ENCODE measurements at places on chromosomes 3 and 15.

DNA sequence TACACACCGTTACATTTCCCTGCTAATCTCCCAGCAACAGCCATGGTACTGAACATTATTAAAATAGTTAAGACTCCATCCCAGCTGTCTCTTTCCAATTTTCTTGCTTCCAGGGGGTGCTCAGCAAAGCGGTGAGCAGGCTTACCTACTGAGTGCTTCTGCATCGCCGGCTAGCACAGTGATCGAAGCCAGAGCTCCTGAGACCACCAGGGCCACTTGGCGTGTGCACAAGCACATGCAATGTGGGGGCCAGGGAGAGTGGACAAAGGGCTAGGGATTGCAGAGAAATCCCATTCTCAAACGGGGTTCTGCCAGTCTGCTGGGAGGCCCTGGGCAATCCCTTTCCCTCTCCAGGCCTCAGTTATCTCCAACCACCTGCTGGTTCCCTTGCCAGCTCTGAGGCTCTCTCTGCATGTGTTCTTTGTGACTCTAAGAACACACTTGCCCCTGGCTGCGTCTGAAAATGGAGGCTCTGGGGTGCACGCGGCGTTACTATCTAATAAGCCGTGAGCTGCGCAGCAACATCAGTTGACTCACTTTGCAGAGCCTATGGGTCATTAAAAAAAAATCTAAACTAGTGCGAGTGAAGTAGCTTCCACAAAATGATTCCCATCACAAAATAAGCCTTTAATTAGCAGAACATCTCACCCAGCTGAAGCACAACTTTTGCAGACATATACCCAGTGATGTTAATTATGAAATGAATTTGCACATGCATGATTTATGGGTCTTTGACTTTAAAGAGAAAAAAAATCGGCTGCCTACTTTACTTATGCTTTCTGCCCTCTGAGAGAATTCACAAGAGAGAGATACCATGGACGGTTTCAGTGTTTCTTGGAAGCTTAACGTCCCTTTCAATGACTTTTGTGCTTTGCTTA, 271.5 kb downstream of the TLE3 start:
- DNase-seq: no peak

DNA sequence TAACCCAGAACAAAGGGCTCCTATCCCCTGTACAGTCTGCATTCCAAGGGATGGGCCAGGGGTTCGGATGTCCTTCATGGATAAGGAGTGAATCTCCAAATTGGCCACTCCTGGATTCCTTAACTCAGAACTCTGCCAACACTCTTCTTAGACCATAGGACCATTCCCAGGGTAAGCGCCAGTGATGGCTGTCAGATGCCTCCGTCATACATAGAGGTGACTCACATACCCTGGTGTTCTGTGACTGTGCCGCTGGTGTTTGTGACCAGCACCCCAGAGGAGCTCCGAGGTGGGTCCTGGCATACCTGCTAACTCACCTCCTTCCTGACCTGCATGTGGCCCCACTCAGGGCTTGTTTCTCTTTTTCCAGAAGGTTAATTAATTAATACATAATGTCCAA, 134.7 kb downstream of the KLF13 start:
- DNase-seq: no peak

- no peak for DNase-seq
Observed at GRCh38 chr3:177495566-177495965, 298.3 kb upstream of the TBL1XR1 start.

DNA sequence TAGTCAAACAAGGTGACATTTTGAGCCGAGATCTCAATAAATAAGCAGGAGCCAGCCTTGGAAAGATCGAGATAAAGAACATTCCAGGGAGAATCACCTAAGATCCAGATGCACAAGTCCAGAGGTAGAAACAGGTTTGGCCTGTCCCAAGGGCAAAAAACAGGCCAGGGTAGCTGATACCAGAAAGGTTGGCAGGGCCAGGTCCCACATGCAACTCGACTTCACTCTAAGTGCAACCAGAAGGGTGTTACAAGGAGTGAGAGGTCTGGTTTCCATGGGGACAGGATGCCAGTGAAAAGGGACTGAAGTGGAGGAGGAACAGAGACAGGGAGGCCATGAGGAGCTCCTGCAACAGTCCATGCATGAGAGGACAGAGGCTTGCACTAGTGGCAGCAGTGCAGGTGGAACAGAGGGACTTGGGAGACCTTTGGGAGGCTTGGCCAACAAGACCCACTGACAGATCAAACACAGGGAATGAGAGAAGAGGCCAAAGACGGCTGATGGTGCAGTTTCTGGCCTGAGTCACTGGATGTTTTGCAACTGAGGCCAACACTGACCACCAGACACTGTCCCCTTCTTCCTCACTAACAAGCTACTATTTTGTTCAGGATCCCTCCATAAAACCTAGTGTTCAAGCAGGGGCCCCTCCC, 5.2 kb downstream of the TPRA1 start:
- no peak for DNase-seq

GRCh38 chr3:124851136-124851535, 36.0 kb downstream of the ITGB5 start:
- DNase-seq: no peak

- no peak for DNase-seq
Observed at GRCh38 chr3:188316723-188317070, 162.7 kb downstream of the LPP start.

- DNase-seq: no peak
Observed at GRCh38 chr3:117746066-117746465, 1036.5 kb downstream of the TUSC7 start.

- no peak for DNase-seq
Observed at GRCh38 chr3:14344351-14344750, 58.1 kb upstream of the SLC6A6 start.

GRCh38 chr15:96416218-96416933, 85.9 kb downstream of the NR2F2 start:
- no peak for DNase-seq

- DNase-seq: no peak
Observed at GRCh38 chr15:77186594-77187011, 115.7 kb upstream of the TSPAN3 start.

DNA sequence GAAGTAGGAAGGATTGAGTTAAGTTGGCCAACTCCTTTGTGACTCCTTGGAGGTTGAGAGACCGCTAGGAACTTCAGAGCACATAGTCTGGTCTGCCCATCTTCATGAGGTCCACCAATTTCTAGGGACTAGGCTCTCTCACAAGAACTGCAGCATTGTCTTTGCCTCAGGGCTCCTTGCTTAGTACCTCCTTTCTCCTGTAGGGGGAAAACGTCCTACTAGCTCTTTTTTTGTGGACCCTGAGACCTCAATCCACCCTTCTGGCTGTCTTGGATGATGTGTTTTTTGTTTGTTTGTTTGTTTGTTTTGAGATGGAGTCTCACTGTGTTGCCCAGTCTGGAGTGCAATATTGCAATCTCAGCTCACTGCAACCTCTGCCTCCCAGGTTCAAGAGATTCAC, 21.6 kb downstream of the REC114 start:
- DNase-seq: no peak

GRCh38 chr3:194773771-194774455, 88.2 kb downstream of the FAM43A start:
- no peak for DNase-seq

DNA sequence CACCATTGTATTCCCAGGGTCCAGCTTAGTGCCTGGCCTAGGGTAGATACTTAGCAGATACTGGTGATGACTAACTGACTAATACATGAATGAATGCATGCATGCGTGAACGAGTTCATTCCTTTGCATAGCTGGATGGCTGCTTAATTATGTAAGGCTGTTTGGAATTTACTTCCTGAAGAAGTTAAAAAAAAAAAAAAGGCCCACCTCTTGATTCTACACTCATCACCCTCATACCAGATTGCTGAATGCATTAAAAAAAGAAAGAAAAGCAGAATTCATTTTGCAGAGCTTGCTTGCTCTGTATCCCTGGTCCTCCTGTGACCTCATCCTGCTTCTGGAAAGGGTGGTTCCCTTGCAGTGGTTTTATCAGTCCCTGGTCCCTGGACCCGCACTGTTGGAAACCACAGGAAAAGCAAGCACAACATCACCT, 277.6 kb upstream of the CFAP20DC start:
- DNase-seq: no peak

GRCh38 chr15:89486726-89487050, 9.7 kb downstream of the RHCG start:
- DNase-seq: no peak

DNA sequence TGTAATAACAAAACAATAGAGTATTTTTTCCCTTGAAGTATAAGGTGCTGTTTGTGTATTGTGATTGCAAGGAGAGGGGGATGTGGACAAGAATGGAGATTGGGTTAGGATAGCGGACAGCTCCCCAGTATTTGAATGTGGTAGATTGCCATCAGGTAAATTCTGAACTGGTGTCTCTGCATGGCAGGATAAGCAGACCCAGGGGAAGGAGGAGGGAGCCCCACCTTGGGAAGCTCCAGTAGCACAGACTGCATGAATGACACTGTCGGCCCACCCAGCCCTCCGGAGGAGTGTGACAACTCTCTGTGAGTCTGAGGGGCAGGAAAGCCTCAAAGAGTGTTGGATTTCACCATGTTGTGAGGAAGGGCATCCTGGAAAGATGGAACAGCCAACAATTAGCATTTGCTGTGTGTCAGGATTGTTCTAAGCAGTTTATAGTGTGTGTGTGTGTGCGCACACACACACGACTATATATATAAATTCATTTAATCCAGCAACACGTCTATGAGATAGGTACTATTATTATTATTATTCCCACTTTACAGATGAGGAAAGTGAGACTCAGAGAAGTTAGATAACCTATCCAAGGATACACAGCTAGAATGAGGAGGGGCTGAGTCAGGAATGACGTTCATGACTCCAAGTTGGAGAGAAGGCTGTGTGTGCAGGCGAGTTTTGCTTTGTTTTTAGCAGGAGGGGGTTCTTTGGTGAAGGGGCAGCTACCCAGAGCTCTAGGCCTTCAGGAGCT, 63.4 kb upstream of the LCTL start:
- no peak for DNase-seq

GRCh38 chr3:161272524-161272923, 51.4 kb downstream of the NMD3 start:
- no peak for DNase-seq

- DNase-seq: no peak
Observed at GRCh38 chr15:86213420-86213819, 133.7 kb downstream of the AGBL1 start.

DNA sequence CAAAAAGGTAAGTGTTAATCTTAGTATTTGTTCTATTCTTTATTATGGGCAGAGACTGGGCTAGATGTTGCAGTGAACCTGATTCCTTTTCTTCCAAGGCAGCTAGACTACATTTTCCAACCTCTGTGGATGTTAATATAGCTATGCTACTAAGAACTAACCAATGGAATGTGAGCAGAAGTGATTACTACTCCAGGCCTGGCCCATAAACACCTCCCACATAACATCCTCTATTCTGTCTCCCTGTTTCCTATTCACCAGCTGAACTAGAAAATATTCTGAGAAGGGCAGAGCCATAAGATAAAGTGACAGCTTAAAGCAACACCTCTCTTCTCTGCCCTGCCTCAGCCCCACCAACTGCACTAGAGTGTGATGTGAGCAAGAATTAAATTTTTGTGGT, 29.4 kb downstream of the CD200R1L start:
- DNase-seq: no peak

GRCh38 chr3:12875857-12876836, 34.8 kb upstream of the RPL32 start:
- DNase-seq: no peak

GRCh38 chr3:122548076-122548475, 16.0 kb downstream of the PARP9 start:
- no peak for DNase-seq

DNA sequence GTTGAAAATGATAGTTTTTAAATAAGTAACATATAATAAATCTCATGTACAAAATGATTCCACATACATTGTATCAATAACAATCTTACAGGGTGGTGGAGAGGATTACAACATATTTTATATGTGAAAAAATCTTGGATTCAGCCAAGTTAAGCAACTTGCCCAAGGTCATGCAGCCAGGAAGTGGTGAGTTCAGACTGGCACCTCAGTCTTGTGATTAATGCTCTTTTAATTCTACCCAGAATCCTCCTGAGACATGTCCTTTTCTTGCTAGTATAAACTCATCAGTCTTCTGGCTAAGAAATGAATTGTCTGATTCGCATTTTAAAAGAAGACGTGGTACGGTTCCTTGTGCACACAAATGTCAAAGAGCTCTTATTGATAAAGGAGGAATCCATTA, 4.5 kb upstream of the MYRIP start:
- DNase-seq: no peak

DNA sequence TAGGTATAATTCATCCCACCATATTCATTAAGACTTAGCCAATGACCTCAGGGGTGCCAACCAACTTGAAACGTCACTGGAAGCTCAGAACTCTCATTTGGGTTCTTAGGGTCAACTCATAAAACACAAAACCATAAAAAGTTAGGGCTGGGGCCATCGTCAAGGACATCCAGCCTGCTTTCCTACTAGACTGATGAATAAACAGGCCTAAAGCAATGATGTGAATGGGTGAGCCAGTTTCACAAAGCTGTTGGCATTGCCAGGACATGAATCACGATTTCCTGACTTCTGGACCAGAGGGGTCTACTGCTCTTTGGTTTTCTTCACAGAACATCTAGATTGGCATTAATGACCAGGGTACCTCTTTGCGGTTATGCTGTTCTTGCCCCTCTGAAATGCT, 64.7 kb downstream of the EOMES start:
- DNase-seq: no peak

- DNase-seq: peak; percentile 54
Observed at GRCh38 chr3:184635126-184635525, 73.5 kb downstream of the EPHB3 start.

- no peak for DNase-seq
Observed at GRCh38 chr3:12840591-12841148, 695 bp downstream of the RPL32 start.

GRCh38 chr15:60396958-60397771, 621 bp downstream of the ANXA2 start:
- DNase-seq: no peak

DNA sequence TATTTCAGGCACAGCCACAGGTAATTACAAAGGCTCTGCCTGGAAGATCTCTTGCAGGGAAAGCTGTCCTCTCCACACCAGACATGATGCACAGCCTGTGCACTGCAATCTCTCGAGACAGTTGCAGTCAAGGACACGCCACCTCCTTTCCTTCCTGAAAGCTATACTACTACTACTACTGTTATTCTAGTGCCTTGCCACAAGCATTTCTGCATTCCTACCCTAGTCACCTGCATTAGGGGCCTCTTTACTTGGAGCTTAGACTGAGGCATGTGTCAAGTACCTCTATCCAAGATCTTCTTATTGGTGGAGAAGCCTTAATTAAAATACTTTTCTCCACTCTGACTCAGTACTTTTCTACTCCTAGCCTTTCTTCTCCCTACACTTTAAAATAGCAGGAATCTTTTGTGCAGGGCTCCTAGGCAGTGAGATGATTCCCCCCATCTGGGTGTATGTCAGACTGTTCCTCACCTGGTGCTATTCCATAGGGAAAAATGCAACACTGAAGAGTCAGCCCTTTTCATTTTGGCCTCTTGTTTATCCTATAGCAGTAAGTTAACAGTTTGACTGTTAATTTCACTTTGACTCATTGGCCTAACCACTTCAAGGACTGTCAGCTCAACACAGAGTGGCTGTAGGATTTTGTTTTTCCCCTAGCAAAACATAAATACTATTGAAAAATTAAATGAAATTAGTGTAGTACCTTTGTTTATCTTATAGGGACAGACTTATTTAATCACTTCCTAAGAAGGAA, 78.9 kb downstream of the ESYT3 start:
- no peak for DNase-seq

All from NCI-H1092 (cell line).